Epithelial cell of esophagus (primary cell): ENCODE measurements at places on chromosomes 11 and 22.

- peak; percentile 74 for DNase-seq
Measured at GRCh38 chr11:13335319-13335718, 57.7 kb downstream of the BMAL1 start.

DNA sequence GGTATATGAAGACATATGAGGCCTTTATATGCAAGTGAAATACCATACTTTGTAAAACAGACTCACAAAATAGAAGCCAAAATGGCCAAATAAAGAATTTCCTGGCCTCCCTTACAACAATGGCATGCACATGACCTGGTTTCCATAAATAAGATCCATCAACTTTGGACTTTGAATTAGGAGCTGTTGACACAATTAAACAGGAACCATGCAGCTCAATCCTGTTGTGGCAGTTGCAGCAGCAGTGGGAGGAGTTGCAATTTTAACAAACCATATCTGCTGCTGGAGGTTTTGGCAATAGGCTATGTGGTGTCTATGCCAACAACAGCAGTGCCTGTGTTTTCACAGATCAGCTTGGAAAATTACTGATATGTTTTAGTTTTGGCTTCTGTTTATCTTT, 818.6 kb downstream of the FAM181B start:
- no peak for DNase-seq

- no peak for DNase-seq
Measured at GRCh38 chr11:116510886-116511650, 261.7 kb downstream of the BUD13 start.

DNA sequence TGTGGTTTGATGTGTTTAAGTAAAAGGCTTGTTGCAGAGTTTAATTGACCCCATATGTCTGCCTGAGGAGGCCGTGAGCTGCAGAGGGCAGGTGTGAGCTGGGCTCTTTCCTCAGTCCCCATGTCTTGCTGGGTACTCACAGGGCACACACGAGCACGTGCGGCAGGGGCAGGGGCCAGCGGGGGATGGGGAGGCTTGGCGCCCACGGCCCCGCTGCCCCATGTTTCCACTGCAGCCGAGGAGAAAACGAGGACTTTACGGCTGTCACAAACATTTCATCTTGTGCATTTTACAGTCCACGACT, 24.7 kb upstream of the CCDC188 start:
- no peak for DNase-seq

DNA sequence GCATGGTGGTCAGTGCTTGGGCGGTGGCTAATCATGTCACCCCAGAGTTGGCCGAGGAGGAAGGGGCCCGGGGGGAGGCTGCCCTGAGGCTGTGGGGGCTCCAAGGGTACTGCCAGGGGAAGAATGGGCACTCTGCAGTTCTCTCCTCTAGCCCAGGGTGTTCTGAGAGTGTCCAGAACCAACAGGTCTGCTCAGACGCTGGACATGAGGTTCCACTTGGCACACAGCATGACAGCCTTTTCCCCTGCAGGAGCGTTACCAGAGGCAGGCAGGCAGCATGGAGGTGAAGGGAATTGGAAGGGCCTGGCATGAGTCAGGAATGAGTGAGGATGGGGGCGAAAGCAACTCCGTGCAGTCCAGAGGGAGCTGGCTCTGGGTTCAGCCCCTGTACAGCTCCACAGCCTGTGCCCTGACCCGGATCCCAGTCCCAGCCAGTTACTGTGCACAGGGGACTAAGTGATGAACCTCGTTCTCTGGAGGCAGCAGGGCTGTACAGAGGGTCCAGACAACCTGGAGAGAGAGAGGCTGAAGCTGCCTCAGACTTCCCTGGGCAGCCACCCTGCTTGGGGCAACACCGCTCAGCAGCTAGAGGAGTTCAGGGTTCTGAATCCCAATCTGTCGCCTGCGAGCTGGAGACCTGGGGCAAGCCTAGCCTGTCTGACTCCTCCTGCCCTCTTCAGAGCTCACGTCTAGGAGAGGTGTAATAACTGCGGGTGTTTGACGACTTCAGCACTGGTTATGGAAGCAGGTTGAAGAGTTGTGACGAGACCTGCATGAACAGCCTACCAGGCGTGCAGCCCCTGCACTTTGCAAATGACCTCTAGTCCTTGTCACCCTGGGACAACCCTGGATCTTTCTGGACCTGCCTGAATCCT, 14.7 kb upstream of the TUB start:
- DNase-seq: no peak

GRCh38 chr22:43883719-43884415, 7.9 kb downstream of the PNPLA5 start:
- DNase-seq: no peak

DNA sequence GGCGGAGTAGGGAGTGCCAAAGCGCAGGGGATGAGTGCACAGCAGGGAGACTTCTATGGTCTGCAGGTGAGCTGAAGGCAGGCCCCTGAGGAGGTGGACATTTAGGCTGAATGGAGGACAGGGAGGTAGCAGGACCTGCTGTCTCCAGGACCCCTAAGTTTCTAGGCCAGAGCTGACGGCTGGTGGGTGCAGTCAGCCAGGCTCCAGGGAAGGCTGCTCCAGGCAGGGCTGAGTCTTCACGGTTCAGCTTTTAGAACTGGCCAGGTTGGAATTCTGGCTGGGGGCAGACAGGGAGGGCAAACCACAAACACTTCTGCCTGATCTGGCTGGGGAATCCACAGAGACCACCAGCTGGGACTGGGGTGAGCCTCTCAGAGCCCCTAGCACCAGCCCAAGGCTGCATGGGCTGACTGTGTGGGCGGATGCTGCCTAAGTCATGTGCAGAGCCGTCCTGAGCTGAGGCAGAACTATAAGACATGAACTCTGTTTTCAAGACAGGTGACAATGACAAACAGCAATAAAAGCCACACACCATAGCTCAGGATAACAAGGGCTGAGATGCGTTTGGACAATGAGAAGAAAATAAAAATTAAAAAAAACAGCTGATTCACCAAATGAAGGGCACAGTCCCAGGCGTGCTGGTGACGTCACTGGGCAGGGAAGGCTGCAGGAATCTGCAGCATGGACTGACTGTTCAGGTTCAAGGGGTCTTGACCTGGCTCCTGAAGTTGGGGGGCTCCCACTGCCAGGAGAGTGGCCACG, 10.4 kb upstream of the MALAT1 start:
- peak; percentile 46 for DNase-seq

- DNase-seq: peak; percentile 47
Measured at GRCh38 chr11:111063726-111064517, 181.6 kb upstream of the POU2AF2 start.

GRCh38 chr22:21624880-21625791, 4.7 kb downstream of the YDJC start:
- DNase-seq: no peak

GRCh38 chr11:96854425-96854824, 464.6 kb downstream of the JRKL start:
- no peak for DNase-seq

- DNase-seq: no peak
Measured at GRCh38 chr11:121221496-121222200, 70.9 kb upstream of the SC5D start.

DNA sequence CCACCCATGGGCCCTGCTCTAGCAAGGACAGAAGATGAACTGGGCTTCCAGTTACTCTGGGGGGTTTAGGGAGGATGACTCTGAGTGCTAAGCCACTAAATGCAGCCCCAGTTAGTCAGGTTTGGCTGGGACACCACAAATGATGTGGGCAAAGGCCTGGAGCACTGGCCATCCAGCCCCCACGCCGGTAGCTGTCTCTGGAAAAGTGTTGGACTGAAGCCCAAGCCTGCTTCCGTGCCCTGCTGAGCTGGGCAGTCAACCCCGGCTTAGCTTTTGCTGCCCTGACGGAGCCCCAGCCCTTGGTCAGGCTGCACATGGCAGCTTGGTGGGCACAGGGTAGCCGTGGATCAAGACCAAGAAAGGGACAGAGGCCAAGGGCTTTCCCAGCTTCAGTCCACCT, 5.7 kb upstream of the GSTP1 start:
- DNase-seq: no peak

- DNase-seq: peak; percentile 20
Measured at GRCh38 chr22:29043906-29044575, 17.6 kb downstream of the C22orf31 start.

DNA sequence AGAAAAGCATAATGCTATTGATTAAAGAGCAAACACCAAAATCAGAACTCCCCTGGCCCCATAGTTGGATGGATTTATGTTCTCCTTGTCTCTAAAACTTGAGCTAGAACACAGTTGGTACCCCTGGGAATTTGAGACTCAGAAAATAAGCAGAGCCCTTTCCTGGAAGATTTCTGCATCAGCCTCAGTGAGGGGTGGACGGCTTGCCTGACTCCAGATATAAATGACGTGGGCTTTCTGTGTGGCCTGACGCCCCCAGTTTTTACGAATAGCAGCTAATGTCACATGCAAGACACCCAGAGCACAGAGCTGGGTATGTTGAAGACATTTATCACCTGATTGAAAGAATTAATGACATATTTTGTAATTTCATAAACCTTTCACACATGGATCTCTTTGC, 130.8 kb downstream of the TRIM29 start:
- DNase-seq: no peak

DNA sequence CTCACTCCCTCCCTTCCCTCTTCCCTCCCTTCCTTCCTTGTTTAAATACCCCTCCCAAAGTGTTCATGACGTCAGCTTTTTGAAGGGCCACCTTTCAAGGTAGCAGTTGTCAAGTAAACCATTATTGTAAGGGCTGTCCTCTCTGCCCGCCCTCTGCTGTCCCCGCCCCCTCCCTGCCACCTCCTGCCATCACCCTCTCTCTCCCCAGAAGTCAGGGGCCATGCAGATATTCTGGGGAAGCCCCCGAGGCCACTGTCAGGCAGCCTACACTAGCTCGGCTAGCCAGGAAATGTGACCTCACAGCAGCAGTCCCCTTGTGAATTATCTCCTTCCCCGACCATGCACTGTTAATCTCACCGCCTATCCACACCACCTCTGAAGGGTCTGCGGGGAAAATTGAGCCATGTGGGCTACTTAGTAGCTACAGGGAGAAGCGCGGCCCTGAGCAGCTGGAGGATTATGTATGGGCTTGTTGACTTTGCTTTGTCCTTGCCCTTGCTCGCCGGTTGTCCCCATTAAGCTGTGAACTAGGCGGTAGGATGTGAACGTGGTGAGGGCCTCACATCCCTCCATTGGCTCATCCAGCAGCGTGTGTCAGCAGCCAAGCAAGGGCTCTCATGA, 42.1 kb upstream of the ATXN10 start:
- DNase-seq: no peak

DNA sequence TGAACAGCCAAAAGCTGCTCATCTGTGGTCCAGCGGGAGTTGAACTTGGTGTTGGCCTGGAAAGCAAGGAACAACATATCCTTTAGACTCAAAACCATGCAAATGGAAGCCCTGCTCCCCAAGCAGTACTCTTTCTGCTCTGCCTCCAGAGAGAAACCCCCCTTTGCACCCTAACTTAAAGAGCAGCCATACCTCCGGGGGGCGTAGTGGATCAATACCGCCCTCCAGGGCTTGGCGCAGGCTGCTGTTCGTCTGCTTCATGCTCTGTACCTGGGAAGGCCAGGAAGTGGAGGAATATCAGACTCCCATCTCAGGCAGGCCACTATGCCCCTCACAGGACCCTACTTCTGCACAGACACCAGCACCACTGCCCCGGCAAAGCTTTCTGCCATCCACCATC, 4.3 kb downstream of the RCOR2 start:
- DNase-seq: no peak

DNA sequence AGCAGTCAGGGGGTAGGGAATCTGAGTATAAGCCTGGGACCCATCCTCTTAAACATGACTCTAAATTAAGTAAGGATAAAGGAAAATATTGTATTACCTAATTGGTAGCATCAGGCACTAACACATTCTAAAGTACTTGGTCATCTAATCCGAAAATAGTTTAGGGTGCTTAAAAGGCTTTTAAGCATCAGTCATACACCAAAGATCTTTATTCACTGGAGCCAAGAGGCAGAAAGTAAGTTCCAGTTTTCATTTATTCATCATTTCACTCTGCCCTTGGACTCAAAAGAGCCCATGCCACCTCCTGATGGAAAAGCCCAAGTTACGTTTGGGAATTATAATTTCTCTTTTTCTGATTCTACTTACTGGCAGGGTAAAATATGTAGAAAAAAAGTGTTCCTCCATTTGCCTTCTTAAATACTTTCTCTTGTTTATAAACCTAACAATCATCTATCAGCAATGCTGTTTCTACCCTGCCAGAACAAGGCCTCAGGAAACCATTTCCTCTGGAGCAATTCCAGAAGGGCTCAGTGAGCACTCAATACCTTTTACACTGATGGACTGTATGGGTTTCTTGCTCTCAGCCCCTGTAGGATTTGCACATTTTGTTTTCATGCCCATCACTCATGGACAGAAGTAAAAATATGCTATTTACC, 120.1 kb upstream of the SLC5A12 start:
- DNase-seq: peak; percentile 16

GRCh38 chr11:79942646-79943045, 501.8 kb upstream of the TENM4 start:
- no peak for DNase-seq

GRCh38 chr11:94140154-94140655, 11.6 kb downstream of the PANX1 start:
- DNase-seq: peak; percentile 32

GRCh38 chr11:123390146-123390545, 39.9 kb upstream of the GRAMD1B start:
- DNase-seq: no peak

DNA sequence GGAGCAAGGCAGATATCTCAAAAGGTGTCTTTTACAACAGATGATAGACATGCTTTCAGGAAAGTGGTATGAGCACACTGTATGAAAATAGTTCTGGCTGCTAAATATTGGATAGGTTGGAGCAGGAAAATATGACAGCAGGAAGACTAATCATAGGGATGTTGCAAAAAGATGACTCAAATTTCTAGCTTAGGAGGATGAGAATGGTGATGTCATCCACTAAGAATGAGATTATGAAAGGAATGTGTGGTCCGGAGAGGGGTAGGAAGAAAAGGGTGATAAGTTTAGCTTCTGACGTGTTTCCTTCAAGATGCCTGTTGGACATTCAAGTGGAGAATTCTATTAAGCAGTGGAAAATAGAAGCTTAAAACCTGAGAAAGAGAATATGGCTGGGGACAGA, 46.4 kb downstream of the RCN1 start:
- peak; percentile 95 for DNase-seq

- DNase-seq: no peak
Measured at GRCh38 chr22:21443057-21443734, 24.0 kb upstream of the TMEM191C start.
